ENCODE measurements at places on chromosomes 12 and 14. TPM values are rescaled to one million over a fixed set of nuclear protein-coding genes. Genes with fewer than 3 reads are reported as not detected.
A peak's percentile ranks its signal among the peaks of the same experiment; 100 is the strongest.

DNA sequence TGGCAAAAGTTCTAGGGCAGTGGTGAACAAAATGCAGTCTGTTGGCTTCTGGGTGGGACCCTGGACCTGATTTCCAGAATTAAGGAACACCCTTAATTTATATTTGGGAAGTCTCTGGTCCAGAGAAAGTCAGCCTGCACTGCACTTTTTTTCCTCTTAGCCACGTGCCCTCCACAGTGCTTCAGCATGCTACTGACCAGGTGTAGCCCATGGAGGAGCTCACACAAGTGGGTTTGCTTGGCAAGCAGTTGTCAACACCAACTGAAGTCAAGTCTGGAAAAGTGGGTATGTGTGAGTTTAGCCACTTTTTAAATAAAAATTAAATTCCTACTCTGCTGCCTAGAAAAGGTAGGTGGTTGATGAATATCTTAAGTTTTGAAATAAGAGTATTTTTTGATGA lies 111.3 kb downstream of the DAAM1 start:
- no peak for DNase-seq

DNA sequence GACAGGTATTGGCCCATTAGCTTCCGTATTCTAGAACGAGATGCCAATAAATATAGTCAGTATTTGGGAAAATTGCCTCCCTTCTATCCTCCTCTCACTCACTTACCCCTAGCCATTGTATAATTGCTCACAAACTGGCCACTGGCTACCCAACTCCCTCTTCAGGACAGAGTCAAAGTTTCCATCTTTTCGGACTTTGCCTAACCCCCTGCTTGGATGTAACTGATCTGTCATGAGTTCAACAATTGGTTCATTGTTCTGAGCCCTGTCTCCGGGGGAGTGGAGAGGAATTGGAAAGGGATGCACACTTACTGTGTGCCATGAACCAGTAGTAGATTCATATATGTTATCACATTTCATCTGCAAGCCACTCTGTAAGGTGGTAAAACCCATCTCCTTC lies 12.2 kb downstream of the MYRFL start:
- DNase-seq, result peak; percentile 56

DNA sequence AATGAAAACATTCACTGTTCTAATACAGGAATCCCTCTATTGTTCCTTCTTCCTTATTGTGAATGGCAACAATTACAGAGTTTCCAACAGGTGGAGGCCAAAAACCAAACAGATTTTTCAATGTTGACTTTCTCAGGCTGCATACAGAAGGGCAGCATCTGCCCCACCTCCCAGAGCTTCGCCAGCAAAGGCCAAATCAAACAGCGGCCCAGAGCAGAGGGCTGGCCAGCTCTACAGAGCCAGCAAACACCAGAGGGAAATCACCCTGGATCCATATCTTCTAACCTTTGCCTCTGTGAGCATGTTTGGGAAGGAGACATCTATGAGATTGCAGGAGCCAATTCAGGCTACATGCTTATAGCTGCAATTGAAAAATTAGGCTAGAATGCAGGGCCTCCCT lies 4.4 kb upstream of the CRACR2A start:
- DNase-seq, result peak; percentile 8

DNA sequence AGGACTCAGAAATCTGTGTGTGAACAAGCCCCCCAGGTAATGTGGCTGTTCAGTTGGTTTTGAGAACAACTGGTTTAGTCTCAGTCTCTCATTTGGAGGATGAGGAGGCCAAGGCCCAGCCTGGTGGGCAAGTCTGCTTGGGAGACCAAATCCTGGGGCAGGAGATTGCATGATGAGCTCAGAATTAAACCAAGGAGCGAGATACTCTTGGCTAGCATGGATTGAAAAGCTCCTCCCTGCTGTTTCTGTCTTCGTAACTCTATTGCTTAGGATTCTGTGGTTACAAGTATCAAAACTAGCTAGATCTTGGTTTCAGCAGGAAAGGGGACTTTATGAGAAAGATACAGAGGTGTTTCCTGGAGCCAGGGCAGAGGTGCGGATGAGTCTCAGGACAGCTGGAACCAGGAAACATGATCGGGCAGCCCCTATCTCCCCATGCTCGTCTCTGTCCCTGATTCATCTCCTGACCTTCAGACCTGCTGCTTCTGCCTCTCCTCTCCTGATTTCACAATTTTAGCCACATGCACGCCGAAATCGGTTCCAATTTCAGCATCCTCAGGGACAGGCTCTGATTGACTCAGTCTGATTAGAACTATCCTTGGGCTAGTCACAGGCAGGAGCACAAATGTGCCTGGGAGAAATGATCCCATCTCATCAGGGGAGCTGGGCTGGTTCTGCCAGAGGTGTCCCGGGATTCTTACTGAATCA lies 40.2 kb upstream of the RIN3 start:
- DNase-seq, result no peak

Gene LBHD2
- not detected for total RNA-seq

Gene ADCY4
- total RNA-seq, result 2.9 TPM

Gene REP15
- 0.57 TPM for total RNA-seq

Gene PLA2G1B
- total RNA-seq, result not detected

Gene HVCN1
- not detected for total RNA-seq

Gene SALL2
- 0.05 TPM for total RNA-seq

All from HT-29 (cell line).